ENCODE measurements at places on chromosomes 2 and 18.
A peak's percentile ranks its signal among the peaks of the same experiment; 100 is the strongest.

GRCh38 chr2:209525331-209525730 is 101.5 kb downstream of the MAP2 start:
- no peak for DNase-seq

GRCh38 chr2:133459590-133459989 is 108.7 kb downstream of the NCKAP5 start:
- no peak for DNase-seq

- no peak for DNase-seq
These were observed 548 bp upstream of the FBLN7 start for GRCh38 chr2:112137516-112138158.

DNA sequence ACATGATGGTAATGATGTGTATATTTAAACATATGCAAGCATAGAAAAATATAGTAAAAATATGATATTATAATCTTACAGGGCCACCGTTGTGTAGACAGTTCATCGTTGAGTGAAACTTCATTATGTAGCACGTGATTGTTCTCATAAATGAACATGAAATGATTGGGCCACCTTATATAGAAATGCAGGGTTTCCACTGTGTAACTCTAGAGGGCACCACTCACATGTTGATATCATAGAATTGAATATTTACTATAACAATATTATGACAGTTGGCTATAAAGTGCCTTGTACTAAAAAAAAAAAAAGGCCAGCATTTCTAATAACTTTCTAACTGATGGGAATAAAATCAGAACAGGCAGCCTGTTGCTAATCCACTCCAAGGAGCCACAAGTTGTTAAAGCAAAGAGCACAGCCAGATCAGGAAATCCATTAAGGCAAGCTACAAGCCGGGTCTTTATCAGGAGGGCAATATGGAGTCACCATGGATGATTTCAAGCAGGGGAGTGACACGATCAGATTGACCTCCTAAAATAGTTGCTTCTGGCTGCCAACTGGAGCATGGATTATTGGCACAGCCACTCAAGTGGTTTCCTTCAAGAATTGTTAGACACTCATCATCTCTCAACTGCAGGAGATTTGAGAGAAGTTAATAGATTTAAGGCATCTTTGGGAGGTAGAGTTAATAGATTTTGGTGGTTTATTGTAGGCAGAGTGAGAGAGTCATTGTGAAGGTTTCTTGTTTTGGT is 16.7 kb downstream of the IL1F10 start:
- no peak for DNase-seq

DNA sequence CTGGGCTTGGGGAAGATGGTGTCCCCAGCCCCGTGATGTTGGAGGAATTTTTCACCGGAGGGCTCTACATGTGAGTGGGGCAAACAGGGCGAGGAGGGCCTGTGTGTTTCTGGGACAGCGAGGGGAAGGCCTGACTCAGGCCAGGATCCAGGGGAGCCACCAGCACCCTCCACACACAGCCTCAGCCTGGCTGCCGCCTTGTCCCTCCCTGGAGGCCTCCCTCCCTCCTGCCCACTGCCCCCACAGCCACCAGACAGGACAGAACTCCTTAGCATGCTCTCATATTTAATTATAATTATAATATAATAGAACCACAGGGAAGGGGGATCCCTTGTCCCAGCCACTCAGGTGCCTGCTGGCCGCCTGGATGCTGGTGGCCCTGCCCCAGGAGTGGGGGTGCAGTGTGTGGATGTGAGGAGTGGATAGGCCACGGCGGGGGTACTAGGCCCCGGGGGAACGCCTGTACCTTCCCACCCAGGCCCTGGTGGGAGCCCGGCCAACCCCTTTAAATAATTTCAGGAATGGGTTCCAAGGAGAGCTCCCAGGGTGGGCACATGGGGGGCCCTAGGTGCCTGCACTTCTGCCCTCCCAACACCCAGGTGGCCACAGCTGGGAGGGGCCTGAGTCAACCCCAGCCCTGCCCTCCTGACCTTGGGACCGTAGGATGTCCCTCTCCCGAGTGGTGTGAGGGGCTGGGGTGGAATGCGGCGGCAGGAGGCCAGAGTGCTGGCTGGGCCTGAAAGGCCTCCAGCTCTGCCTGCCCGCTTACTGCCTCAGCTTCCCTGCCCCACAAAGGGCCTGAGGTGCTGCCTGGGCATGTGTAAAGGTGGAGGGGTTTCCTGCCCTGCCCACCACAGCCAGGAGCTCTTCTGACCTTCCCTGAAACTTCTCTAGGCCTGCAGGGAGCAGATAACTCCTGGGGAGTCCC is 8.8 kb downstream of the PDCD1 start:
- peak; percentile 45 for DNase-seq

GRCh38 chr18:61628085-61628484 is 264.7 kb downstream of the RNF152 start:
- no peak for DNase-seq

- no peak for DNase-seq
These were observed 337.1 kb downstream of the DYSF start for GRCh38 chr2:71790226-71791060.

GRCh38 chr18:49520661-49521145 is 33.7 kb upstream of the C18orf32 start:
- no peak for DNase-seq

DNA sequence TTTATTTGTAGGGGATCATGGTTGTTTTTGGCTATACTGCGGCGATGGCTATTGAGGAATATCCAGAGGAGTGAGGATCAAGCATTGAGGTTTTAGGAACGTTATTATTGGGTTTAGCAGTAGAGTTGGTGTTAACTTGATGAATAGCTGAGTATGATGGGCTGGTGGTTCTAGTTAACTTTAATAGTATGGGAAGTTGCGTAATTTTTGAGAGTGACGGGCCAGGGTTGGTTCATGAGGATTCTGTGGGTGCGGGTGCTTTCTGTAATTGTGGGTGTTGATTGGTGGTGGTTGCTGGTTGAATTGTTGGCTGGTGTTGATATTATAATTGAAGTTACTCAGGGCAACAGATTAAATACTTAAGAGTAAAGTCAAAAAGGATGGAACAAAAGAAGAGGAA is 6.0 kb upstream of the RAB6D start:
- DNase-seq = no peak

DNA sequence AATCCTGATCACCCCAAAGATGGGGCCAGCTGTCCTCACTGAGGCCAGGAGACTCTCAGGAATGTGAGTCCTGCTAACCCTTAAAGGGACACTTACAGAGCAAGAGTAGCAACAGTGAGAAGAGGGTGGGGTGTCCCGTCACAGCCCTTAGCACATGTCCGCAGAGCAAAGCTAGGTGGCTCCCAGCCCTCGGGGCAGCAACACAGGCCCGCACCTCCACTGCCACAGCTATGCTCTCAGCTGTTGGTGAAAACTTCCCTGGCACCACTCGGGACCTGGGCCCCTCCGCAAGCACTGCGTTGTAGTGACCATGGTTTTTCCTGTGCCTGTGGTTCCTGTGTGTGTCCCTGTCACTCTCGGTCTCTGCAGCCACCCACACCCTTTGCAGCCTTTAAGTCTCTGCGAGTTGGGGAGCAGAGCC is 76.4 kb upstream of the UXS1 start:
- DNase-seq = no peak

Data from ecto neural progenitor cell (in vitro differentiated cells).